ENCODE measurements at places on chromosomes 7 and 10.

DNA sequence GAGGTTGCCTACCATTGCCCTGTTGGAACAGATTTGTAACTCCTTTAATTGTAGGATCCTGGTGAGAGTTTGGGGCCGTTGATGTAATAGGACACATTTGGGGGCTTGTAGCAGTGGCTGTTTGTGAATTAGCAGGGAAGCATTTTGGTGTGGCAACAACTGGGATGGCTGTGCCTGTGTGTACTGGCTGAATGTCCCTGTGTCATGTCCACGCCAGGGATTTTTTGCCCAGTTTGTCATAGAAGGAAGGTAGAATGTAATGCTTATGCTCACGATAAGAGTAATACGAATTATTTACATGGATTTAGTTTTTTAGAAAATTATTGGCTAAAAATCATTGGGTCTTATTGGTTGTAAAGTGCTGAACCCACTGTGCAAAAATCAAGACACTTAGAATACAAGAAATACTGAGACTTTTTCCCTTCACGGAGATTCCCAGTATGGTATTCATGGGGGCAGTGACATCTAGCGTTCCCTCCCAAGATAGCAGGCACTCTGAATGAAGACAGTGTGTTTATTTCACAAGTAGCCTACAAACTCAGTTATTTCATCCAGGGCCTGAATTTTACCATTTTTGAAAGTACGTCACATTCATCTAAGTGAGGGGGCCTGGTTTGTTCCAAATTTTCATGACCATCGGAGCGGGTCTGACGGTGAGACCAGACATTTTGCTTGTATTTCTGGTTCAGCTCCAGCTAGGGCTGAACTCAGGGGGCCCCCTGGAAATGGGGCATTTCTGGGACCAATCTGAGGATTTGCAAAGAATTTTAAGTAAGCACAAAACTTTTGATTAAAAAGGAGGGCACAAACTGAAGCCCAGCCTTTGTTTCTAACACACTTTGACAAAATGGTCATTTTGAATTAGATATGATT, 74.7 kb downstream of the CACNB2 start:
- DNase-seq, result peak; percentile 44

DNA sequence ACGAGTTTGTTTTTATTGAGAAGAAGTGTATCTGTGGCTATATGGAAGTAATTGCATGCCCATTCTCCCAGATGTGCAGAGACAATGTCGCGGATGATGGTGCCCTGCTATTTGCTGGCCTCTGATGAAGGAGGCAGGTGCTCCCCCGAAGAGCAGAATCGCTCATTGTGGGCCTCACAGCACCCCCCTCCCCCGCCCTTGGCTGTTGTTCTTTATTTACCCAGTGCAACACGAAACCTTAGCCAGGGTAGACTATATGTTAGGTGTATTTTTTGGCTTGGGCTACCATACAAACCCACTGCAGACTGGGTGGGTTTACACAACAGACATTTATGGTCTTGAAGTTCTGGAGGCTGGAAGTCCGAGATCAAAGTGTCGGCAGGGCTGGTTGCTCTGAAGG, 3.4 kb upstream of the ADCY1 start:
- DNase-seq, result no peak

DNA sequence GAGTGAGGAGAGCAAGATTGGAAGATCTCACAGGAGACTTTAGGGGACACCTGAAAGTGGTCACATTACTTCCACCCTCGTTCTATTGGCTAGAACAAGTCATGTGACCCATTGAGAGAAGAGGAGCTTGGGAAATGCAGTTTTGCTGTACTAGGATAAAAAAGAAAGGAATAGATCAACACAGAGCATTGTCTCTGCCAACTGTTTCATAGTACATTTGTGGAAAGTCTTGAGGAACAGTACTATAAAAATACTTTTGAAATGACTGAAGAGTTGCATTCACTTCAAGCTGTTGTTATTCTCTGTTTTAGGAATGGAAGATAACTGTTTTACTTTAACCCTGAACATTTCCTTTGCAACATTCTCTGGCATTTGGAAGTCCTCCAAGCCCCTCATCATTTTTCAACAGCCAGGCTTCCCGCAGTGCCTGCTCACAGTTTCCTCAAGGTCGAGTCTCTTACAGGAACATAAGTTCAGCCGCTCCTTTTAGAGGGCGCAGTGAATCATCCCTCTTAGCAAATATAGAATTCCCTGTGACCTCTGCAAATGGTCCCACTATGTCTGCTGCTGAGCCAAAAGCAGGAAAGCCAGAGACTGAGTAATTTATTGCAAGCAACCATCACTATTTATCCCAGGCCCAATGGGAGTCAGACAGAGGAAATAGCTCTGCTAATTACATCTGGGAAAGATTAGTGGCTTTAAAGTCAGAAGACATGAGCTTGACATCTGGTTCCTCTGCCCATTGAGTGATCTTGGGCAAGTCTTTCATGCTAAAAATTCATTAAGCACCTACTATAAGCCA, 40.7 kb downstream of the MRPL32 start:
- DNase-seq, result no peak

DNA sequence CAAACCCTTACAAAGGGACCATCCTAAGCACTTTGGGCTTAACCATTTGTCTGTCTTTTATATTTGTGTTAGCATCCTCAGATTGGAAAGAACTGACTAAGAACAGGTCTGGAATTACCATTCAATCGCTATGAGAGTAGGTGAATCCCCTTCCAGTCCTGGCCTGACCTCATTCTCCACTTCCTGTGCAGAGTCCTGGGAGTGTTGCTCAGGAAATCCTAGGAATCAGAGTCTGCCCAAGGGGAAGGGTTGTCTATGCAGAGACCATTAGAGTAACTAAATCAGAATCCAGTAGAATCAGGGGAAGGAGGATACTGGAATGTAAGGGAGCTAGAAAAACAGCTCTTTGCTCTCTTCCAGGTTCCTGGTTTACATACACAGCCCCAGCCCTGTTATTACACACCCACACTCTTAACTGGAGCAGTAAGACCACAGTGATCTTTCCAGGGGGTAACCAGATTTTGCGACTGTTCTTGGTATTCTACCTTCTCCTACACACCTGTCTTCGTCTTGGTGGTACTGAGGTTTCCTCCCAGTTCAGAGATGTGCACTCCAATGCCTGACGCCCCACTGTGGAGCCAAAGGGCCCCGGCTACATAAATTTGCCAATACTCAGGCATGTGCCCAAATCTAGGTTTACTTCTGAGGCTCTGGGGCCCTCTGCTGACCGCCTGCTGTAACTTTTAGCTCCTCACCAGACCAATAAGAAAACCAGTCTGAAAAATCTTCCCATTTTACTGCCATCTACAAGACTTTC, 103.7 kb downstream of the RNF216 start:
- peak; percentile 94 for DNase-seq

- DNase-seq, result no peak
Measured at GRCh38 chr7:74040101-74040790, 12.3 kb downstream of the ELN start.

- DNase-seq, result peak; percentile 53
Measured at GRCh38 chr7:28984631-28985030, 26.5 kb upstream of the TRIL start.

DNA sequence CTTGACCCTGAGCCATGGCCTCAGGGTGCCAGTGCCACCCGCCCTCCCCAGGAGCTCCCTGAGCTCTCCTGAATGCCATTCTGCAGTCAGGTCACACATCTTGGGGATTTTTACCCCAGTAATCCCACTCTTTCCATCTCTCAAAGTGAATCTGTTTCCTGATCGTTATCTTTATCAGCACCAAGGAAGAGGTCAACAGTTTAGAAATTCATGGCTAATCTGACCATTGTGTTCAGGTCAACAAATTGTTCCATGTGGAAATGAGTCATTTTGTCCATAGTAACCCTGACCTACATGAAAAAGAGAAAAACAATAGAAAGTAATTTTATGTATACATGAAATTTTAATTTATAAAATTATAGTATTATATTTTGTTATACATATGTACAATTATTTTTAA, 28.8 kb upstream of the ZNF488 start:
- DNase-seq, result no peak
